ENCODE measurements at places on chromosomes 4 and X.

DNA sequence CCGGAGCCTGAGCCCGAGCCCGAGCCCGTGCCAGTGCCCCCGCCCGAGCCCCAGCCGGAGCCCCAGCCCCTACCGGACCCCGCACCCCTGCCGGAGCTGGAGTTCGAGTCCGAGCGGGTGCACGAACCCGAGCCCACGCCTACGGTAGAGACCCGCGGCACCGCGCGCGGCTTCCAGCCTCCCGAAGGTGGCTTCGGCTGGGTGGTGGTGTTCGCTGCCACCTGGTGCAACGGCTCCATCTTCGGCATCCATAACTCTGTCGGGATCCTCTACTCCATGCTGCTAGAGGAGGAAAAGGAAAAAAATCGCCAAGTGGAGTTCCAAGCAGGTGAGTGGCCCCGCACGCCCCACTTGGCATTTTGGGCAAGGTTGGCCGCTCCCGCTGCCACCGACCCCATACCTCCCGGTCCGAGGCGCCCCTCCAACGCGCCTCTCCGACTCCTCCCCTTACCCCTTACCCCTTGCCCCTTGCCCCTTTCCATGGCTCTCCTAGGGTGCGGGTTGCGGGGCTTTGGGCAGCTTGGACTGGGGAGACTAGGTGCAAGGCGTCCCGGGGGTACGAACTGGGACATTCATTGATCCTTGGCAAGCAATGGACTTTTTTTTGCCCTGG is 553 bp downstream of the SLC16A2 start:
- DNase-seq: no peak

DNA sequence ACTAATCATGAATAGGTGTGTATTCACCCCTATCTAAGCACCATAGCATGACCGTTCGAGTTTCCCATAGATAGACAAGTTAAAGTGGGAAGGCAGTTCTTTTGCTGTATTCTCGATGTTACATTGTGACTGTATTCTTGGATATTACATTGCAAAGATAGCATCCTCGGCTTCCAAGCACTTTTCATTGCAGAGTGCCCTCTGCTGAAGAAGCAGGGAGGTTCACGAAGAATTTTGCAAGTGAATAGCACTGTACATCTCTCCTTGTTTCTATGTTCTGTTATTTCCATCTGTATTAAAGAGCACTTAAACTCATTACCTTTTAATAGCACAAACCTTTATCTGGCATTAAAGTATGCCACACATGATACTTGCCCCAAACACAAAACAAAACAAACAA is 426.7 kb upstream of the ARX start:
- no peak for DNase-seq

DNA sequence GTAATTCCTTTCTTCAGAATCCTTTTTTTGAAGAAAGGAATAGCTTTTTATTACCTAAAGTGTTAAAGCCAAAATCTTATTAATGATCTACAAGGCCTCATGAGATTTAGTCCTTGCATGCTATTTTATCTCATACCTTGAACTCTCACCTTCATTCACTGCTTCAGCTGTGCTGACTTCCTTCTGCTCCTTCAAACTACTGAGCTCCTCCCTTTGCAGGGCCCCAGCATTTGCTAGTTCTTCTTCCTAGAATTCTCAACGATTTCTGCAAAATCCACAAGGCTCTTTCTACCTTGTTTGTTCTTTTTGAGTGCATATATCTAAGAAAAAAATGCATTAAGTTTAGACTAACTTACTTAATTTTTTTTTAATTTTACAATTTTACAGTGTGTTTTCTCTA is 619.5 kb downstream of the EPHA5 start:
- DNase-seq: no peak

DNA sequence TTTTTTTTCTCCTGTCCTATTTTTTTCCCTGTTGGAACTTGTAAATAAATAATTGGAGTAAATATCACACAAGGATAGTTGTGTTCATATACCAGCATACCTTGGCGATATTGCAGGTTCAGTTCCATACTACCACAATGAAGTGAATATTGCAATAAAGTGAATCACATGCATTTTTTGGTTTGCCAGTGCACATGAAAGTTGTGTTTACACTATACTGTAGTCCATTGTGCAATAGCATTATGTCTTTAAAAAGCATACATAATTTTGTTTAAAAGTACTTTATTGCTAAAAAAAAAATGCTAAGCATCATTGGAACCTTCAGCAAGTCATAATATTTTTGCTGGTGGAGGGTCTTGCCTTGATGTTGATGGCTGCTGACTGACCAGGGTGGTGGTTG is 88.6 kb downstream of the GSTCD start:
- no peak for DNase-seq

GRCh38 chr4:52957220-52957686 is 95.1 kb downstream of the RASL11B start:
- no peak for DNase-seq

DNA sequence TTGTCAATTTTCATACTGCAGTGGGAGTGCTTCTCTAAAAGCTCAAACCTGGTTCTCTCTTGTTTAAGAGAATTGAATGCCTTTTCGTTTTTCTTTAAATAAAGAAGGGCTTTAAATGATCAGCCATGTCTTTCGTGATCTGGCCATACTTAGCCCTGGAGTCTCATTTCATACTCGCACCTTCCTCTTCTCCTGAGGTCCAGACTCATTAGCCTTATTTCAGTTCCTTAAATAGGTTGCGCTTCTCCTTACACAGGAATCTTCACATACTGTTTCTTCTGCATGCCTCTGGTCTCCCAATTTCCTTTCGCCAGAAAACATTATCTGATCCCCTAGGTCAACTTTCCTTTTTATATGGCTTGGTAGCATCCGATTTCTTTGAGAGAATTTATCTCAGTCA is 565.6 kb upstream of the TENM3 start:
- DNase-seq: no peak

DNA sequence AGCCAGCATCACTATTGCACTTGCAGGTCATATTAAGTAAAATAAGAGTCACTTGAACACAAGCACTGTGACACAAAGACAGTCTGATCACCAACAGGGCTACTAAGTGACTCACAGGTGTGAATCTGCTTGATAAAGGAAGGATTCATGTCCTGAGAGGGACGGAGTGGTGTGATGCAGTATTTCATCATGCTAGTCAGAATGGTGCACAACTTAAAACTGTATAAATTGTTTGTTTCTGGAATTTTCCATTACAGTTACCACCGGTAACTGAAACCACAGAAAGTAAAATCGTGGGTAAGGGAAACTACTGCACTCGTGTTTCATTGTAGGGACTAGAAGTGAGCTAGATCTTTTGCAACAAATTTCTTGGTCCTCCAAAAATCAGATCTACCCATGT is 109.7 kb downstream of the ELOVL6 start:
- DNase-seq: no peak

GRCh38 chr4:30722359-30723200 is 2.4 kb downstream of the PCDH7 start:
- DNase-seq: no peak

DNA sequence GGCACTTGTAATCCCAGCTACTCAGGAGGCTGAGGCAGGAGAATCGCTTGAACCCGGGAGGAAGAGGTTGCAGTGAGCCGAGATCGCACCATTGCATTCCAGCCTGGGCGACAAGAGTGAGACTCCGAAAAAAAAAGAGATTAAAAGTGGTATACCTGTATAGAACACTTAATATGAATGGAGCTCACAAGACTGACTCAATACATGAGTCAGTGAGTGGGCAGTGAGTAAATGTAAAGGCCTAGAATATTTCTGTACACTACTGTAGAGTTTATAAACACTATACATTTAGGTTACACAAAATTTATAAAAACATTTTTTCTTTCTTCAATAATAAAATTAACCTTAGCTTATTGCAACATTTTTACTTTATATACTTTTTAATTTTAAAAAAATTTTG is 93.8 kb downstream of the CENPC start:
- DNase-seq: no peak

DNA sequence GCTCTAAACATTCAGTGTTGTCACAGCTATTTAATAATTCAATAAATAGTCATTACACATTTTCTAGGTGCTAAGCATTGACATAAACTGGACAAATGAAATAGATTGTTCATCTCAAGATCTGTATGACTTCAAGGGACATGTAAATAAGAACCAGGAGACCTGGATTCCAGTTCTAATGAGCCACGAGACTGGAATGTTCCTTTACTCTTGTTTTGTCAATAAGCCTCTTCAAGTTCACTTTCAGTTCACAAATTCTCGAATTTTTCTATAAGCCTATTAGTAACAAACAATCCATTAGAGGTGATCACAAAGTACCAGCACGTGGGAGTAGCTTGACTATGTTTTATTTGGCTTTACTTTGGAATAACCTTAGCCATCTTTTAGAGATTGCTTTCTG is 514.0 kb upstream of the SMIM31 start:
- DNase-seq: no peak

DNA sequence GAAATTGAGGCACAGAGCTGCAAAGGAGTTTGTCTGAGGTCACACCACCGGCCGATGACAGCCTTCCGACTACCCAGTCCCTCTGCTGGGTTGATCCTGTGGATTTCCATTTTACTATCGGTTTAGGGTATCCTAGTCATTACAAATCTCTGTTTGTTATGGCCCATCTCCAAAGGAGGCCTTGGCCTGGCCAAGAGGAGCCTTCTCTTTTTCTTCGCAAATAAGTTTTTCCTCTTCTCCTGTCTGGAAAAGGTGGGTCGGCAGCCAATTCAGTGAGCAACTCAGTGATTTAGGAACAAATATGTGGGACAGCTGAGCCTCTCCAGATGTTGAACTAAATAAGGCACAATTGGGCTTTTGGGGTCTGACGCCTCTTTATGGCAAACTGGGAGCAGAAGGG is 169.2 kb upstream of the RBPJ start:
- DNase-seq: no peak

- DNase-seq: no peak
Observed at GRCh38 chr4:104345598-104346242, 149.0 kb downstream of the CXXC4 start.

DNA sequence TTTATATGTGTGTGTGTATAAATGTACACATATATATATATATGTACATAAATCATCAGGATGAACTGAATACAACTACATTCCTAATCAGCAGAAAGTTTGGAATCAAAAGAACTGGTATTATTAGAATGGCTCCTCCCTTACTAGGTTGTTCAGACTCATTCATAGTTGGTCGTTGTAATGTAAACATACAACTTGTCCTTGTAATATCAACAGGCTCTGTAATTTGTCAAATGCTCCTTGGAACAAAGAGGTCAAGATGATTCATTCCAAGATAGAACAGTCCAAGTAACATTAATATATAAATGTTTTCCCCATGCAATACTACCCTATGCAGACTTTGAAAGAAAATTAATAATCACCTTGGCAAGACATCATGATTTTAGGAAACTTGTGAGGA is 351.4 kb upstream of the SMIM31 start:
- no peak for DNase-seq

GRCh38 chrX:6989858-6990257 is 157.7 kb upstream of the STS start:
- no peak for DNase-seq

DNA sequence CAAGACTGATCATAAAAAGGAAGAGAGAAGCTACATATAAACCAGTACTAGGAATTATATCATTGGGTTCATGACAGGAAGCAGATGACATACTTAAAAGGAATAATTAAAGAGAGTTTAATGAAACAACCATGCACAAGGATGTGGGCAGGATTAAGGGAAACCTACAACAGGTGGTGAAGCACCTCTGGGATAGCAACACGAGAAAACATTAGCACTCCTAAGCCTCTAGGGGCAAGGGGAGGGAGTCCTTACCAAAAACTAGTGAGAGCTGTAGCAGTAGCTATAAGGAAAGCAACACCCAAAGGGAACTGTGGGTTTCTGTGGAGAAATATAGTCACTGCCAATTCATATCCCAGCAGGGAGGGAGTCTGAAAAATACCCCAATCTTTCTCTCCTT is 7.2 kb upstream of the THOC2 start:
- DNase-seq: no peak

GRCh38 chr4:95957054-95957453 is 117.2 kb downstream of the PDHA2 start:
- DNase-seq: no peak

GRCh38 chrX:17355976-17356375 is 19.0 kb upstream of the NHS start:
- no peak for DNase-seq

DNA sequence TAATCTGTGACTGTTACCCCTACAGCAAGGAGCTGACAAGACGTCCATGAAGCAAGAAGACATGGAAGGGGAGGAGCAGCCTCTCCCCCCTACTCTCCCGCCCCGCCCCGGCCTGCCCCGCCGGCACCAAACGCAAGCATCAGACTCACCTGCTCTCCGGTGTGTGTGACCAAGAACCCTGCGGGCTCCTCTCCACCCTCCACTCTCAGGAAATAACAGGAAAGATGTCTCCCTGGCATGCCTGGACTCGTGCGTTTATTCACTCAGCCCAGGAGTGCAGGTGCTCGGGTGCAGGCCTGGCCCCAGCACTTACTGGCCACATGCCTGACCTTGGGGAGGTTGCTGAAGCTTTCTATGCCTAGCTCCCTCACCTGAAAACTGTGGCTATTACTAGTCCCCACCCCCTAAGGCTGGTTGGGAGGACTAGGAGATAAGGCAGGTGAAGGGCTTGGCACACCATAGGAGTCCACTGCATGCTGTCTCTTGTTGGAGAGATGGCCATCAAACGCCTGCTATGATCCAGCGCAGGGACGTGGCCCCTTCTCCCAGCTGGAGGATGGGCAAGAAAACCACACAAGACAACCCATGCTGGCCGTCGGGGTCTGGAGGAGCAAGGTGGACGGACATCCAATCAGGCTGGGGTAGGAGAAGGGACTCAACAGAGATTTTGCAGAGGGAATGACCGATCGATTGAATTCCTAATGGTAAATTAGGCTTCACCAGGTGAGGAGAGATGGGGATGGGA is 34.9 kb upstream of the CLDN24 start:
- DNase-seq: no peak

DNA sequence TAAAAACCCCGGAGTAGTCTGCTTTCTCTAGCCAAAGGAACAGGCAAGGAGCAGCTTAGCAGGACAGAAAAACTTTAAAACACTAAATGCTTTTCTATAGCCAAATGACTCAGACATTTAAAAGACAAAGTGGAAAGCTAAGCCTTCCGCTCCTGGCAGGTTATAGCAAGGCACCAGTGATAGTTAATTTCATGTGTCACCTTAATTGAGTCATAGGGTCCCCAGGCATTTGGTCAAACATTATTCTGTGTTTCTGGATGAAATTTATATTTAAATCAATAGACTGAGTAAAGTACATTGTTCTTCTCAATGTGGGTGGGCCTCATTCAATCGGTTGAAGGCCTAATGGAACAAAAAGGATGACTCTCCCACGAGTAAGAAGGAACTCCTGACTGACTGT is 885.7 kb upstream of the ADGRL3 start:
- DNase-seq: no peak
